A549 treated with GW870086 at 1 μM for 4 hours (cell line): ENCODE measurements at places on chromosomes 7 and 10. TPM values are rescaled to one million over a fixed set of nuclear protein-coding genes. Genes with fewer than 3 reads are reported as not detected.

LRRD1 gene
- total RNA-seq = not detected in 5 replicates

CRHR2 gene
- total RNA-seq = 0.05 to 0.07 TPM in 2 of 5 replicates, not detected in the others

LRRC61 gene
- total RNA-seq = 0.07 to 0.20 TPM in 2 of 5 replicates, not detected in the others

ITIH5 gene
- 0.08 to 0.26 TPM (median 0.09 TPM) in 5 replicates for total RNA-seq

EPHA1 gene
- 0.15 to 0.29 TPM in 2 of 5 replicates, not detected in the others for total RNA-seq

CPXM2 gene
- total RNA-seq = not detected in 5 replicates

NRG3 gene
- total RNA-seq = not detected in 5 replicates

CALY gene
- 0.46 to 0.95 TPM (median 0.69 TPM) in 5 replicates for total RNA-seq

CLDN3 gene
- 2.1 to 5.3 TPM (median 3.0 TPM) in 5 replicates for total RNA-seq
